CD14-positive monocyte (primary cell): ENCODE measurements at places on chromosomes 5 and 9.
A peak's percentile ranks its signal among the peaks of the same experiment; 100 is the strongest.

- no peak for DNase-seq
Observed at GRCh38 chr5:17402289-17403121, 95.5 kb upstream of the TAF11L2 start.

GRCh38 chr5:65382582-65382981 lies 99.1 kb downstream of the ADAMTS6 start:
- DNase-seq = no peak

DNA sequence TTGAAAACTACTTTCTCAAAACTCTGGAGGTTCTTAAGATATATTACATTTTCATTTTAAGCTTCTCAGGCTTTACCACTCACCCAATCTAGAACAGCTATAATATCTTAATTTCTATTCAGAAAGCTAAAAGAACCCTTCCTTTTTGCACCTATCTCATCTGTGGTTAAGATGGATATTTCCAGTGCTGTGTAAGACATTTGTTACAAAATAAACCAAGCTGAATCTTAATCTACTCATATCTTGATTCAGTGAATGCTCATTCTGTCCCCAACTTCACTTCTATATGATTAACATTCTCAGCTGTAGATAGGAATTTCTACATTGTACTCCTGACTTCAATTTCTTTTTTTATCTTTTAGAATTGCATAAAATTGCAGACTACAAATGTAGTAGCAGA lies 15.0 kb downstream of the ABHD17B start:
- no peak for DNase-seq

- DNase-seq = no peak
Observed at GRCh38 chr5:127799293-127799905, 96.2 kb downstream of the CCDC192 start.

- peak; percentile 72 for DNase-seq
Observed at GRCh38 chr5:131536211-131536826, 98.7 kb downstream of the RAPGEF6 start.

GRCh38 chr9:134559013-134559412 lies 82.6 kb upstream of the COL5A1 start:
- no peak for DNase-seq

- no peak for DNase-seq
Observed at GRCh38 chr5:169089343-169089742, 211.6 kb downstream of the SLIT3 start.

- no peak for DNase-seq
Observed at GRCh38 chr5:119745976-119746375, 116.6 kb downstream of the FAM170A start.

DNA sequence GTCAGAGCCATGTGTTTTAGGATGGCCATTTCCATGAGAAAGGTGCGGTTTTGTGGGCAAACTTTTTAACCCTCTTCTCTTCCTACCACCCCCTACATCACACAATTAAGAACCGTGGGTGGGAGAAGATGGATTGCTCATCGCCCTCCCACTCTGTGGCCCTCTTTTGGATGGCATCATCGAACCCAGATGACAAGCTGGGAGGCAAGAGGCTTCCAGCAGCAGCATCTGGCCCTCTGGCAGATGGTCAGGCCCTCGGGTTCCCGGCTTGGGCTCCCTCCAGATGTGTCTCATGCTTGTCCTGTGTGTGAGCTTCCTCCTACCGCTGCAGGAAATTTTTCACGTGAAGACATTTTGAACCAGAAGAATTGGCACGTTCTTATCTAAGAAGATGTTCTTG lies 199.9 kb downstream of the EBF1 start:
- no peak for DNase-seq

DNA sequence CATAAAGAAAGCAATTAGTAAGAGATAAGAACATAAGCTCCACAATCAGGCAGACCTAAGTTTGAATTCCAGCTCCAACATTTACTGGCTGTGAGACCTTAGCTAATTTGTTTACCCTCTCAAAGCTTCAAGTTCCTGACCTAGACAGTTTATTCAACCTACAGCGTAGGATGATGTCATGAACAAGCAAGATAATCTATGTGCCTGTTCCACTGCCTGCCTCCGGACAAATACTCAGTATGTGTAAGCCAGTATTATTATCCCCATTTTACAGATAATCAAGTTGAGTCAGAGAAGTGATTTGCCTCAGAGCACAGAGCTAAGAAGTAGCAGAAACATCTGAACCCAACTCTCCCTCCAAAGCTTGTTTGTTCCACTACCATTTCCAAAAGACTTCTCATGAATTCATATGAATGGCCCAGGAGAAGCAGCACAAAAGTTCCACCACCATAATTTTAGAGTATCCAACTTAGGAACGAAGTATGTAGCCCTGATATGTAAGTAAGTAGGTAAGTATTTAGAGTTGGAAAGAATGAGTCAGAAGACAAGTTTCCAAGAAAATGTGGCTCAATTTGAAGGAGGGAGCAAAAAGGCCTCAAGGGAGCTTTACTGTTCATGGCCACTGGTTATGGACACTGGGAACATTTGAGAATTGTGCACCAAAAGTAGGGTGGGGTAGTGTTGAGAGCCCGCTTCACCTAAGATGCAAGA lies 398.2 kb downstream of the NFIB start:
- DNase-seq = no peak

DNA sequence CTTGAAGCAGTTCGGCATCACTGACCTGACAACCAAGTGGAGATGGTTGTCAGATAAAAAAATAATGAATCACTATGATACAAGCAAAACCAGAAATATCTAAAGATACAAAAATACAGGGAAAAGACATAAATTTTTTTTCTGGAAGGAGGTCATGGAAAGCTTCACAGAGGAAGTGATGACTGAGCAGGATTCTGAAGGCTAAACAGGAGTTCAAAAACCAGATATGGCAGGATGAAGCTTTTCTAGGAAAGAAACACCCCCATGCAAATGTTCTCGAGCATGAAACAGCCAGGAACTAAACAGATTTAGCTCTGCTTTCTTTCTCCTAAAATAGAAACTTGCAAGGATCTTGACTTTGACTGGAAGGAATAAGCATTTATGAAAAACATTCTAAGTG lies 60.7 kb upstream of the IFNE start:
- DNase-seq = no peak
